ENCODE measurements at places on chromosomes 16 and 17.

- DNase-seq = no peak
These were observed 19.0 kb downstream of the MYH3 start for GRCh38 chr17:10638151-10638550.

- DNase-seq = no peak
These were observed 24.9 kb downstream of the USP31 start for GRCh38 chr16:23124315-23124714.

DNA sequence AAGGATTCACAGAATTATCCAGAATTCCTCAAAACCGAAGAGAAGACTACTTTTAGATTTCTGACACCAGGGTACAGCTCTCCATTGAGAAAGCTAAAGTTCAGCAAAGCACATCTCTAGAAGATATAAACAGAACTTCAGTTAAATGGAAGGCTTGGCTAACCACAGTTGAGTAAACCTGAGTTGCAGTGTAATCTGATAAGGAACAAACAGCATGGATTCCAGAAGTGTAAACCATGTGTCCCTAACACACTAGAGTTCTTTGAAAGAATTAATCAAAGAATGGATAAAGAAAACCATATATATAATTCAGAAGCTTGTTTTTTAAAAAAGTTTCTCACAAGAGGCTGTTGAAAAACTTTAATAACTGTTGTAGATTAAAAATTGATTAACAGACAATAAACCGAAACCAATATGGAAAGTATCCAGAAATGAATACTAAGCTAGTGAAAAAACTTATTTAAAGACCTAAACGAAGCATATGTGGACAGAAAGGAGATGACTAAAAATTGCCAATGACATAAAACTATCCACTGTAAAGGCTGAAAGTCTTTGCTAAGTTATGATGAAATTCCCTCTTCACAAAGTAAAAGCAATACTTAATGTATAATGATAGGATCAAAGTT is 4.3 kb downstream of the RNF43 start:
- no peak for DNase-seq

DNA sequence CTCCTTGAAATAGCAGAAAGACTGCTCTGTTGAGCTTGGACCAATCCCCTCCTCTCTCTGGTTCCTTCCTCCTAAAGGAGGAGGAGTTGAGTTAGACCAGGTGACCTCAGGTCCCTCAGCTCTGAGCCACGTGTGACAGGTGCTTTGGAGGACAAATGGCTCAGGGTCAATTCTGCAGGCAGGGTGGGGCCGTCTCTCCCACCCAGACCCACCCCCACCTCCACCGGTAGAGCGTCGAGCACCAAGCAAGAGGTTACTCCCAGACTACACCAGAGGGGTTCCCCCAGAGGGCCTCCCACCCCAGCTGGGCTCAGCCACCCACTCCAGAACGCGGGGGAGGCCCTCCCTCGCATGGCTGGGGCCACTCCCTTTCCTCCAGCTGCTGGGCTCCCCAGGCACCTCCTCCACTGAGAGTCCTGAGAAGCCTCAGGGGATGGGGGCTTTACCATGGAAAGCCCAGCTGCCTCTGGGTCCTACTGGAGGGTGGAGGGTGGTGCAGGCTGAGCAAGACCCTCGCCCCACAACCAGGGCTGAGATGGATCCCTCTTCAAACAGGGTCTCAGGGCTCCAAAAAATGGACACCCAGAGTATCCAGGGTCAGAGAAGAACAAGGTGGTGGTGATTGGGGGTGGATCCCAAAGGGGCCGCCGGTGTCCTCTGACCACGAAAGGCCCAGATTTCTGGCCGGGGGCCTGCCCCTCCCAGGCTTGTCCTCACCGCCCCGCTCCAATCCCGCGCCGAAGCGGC is 7.6 kb downstream of the MYO1C start:
- no peak for DNase-seq

GRCh38 chr17:14084955-14085354 is 15.7 kb downstream of the COX10 start:
- DNase-seq = no peak

DNA sequence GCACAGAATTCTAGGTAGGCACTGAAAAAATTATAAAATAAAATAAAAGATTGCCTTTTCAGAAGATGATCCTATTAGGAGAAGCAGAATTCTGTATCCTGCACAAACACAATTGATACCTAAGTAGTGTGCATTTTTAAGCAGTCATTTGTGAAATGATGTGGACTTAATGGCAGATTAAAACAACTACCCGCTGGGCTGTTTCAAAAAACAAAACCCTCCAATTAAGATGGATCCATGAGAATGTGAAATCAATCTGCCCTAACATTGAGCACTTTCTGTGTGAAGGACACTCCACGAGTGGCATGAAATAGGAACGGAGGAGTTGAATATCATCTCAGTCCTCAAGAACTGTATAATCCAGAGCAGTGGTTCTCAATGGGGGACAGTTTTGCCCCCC is 1012.8 kb upstream of the EEF2KMT start:
- DNase-seq = no peak

GRCh38 chr16:81403601-81404391 is 40.8 kb upstream of the CMIP start:
- no peak for DNase-seq
